ENCODE measurements at places on chromosomes 6 and 20.
A peak's percentile ranks its signal among the peaks of the same experiment; 100 is the strongest.

GRCh38 chr20:1489325-1489724 is 1.9 kb downstream of the SIRPB2 start:
- H3K27me3 ChIP-seq = peaks cover 20% of the 10 kb centered on the region
- H3K27ac ChIP-seq = no peak overlapping the region
- H3K4me1 ChIP-seq = no peaks in the 10 kb centered on the region
- no peak for DNase-seq
- no peak overlapping the region for H3K4me3 ChIP-seq

- no peaks in the 10 kb centered on the region for H3K36me3 ChIP-seq
- H3K4me1 ChIP-seq = no peaks in the 10 kb centered on the region
- H3K4me3 ChIP-seq = peak overlapping the region; percentile 61
- H3K27me3 ChIP-seq = no peaks in the 10 kb centered on the region
Observed at GRCh38 chr6:129875610-129876520, 14.8 kb upstream of the TMEM244 start.

DNA sequence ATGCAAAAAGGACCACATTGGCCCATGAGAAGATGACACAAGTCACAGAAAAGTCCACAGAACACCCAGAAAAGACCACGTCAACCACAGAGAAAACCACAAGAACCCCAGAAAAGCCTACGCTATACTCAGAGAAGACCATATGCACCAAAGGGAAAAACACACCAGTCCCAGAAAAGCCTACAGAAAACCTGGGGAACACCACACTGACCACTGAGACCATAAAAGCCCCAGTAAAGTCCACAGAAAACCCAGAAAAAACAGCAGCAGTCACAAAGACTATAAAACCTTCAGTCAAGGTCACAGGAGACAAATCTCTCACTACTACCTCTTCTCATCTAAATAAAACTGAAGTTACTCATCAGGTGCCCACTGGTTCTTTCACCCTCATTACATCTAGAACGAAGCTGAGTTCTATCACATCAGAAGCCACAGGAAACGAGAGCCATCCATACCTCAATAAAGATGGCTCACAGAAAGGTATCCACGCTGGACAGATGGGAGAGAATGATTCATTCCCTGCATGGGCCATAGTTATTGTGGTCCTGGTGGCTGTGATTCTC is 11.2 kb downstream of the MUCL3 start:
- peaks cover 13% of the 10 kb centered on the region for H3K4me1 ChIP-seq
- no peak overlapping the region for H3K27ac ChIP-seq
- no peaks in the 10 kb centered on the region for H3K36me3 ChIP-seq
- H3K27me3 ChIP-seq = peaks cover 24% of the 10 kb centered on the region
- H3K4me3 ChIP-seq = no peak overlapping the region

GRCh38 chr20:44309763-44310663 is 989 bp downstream of the FITM2 start:
- DNase-seq = no peak
- peaks cover 13% of the 10 kb centered on the region for H3K27me3 ChIP-seq
- peak overlapping the region; percentile 86 for H3K27ac ChIP-seq
- no peaks in the 10 kb centered on the region for H3K36me3 ChIP-seq

GRCh38 chr6:56541741-56542360 is 100.8 kb downstream of the DST start:
- no peaks in the 10 kb centered on the region for H3K4me1 ChIP-seq
- H3K27me3 ChIP-seq = no peaks in the 10 kb centered on the region
- H3K36me3 ChIP-seq = no peaks in the 10 kb centered on the region

DNA sequence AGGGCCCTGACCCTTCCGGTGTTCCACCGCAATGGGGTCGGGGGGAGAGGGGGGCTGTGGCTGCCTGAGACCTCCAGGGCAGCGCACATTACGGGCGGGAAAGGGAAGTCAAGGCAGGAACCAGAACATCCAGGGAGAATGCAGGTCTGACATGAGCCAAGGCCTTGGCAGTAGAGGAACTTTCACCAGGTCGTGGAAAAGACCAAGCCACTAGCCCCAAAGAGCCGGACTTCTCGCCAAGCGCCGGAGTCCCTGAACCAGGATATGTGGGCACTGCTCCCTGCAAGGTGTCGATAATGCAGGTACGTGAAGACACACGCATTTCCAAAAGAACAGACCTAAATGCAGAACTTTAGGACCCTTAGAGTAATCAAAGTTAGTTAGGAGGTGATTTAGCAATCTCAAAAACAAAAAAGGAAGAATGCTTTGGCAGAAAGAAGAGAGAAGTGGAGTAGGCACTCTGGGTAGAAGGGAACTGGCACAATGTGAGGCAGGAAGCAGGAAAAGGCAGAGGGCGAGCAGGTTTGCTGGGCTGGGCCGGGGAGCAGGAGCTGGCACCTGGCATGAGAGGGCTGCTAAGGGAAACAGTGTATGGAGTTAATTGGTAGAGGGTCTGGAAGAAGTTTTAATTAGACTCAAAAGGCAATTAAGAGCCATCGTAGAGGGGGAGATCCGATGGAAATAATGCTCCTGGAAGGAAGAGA is 14.3 kb downstream of the POU3F2 start:
- H3K4me1 ChIP-seq = peaks cover 20% of the 10 kb centered on the region
- H3K27me3 ChIP-seq = peaks cover 31% of the 10 kb centered on the region
- H3K36me3 ChIP-seq = no peaks in the 10 kb centered on the region
- DNase-seq = no peak

- no peak for DNase-seq
- H3K27ac ChIP-seq = no peak overlapping the region
- H3K4me1 ChIP-seq = no peaks in the 10 kb centered on the region
- no peak overlapping the region for H3K4me3 ChIP-seq
- no peaks in the 10 kb centered on the region for H3K36me3 ChIP-seq
Observed at GRCh38 chr6:11865680-11866300, 87.2 kb upstream of the ADTRP start.

GRCh38 chr6:3538536-3538935 is 81.7 kb upstream of the SLC22A23 start:
- H3K27ac ChIP-seq = no peak overlapping the region
- no peaks in the 10 kb centered on the region for H3K36me3 ChIP-seq
- peaks cover 6% of the 10 kb centered on the region for H3K27me3 ChIP-seq
- DNase-seq = no peak

- no peaks in the 10 kb centered on the region for H3K36me3 ChIP-seq
- no peak for DNase-seq
- H3K4me1 ChIP-seq = no peaks in the 10 kb centered on the region
- no peaks in the 10 kb centered on the region for H3K27me3 ChIP-seq
- no peak overlapping the region for H3K4me3 ChIP-seq
Observed at GRCh38 chr20:10260316-10260715, 41.7 kb downstream of the SNAP25 start.

DNA sequence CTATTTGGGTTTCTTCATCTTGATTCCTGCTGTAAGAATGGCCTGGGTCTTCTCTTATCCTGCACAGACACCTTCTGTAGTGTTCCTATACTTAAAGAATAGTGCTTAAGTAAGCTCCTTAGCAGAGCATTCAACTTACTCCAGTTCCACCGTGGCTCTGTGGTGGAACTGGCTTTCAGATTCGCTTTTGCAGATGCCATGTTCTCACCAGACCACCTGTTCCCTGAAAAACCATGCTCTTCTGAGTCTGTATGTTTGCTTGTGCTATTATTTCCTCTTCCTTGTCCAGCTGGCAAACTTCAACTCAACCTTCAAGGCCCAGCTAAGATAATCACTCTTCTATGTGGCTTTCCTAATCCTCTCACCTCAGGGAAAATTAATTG is 4.9 kb downstream of the ELMO2 start:
- peaks cover 79% of the 10 kb centered on the region for H3K4me1 ChIP-seq
- peak overlapping the region; percentile 88 for H3K27ac ChIP-seq
- no peak for DNase-seq
- H3K36me3 ChIP-seq = peaks cover 2% of the 10 kb centered on the region
- peaks cover 6% of the 10 kb centered on the region for H3K27me3 ChIP-seq

GRCh38 chr6:110353457-110354001 is 4.6 kb downstream of the METTL24 start:
- DNase-seq = no peak
- H3K4me3 ChIP-seq = no peak overlapping the region
- peaks cover 17% of the 10 kb centered on the region for H3K4me1 ChIP-seq
- no peak overlapping the region for H3K27ac ChIP-seq

- H3K36me3 ChIP-seq = no peaks in the 10 kb centered on the region
- DNase-seq = no peak
Observed at GRCh38 chr20:4835244-4836177, 113.8 kb downstream of the PRND start.

GRCh38 chr6:37238381-37238780 is 19.2 kb upstream of the TBC1D22B start:
- H3K4me3 ChIP-seq = no peak overlapping the region
- no peak for DNase-seq
- H3K27me3 ChIP-seq = no peaks in the 10 kb centered on the region
- no peaks in the 10 kb centered on the region for H3K36me3 ChIP-seq

DNA sequence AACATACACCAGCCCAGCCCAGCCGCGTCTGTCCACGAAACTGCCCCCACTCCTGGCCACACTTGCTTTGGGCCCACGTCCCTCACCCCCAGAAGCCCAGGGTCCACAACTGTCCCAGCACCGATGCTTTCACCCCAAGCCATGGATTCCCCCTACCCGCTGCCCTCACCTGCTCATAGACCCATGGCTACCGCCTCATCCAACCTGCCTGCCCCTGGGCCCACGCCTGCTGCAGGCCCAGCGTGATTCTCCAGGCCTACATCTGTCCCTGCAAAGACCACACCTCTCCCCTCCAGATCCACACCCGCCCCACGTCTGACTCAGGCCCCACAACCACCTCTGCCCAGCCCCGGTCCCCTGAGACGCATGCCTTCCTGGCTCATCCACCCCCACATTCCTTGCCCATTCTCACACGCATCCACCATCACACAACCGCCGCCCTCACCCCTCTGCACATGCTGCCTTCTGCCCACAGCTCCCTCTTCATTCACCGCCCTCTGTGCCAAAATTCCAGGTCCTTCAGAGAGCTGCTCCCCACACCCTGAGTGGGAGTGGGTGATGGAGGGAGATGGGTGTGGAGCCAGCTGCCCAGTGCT is 86.7 kb downstream of the GRM4 start:
- no peaks in the 10 kb centered on the region for H3K36me3 ChIP-seq
- H3K27me3 ChIP-seq = peaks cover 4% of the 10 kb centered on the region
- DNase-seq = no peak
- H3K4me1 ChIP-seq = no peaks in the 10 kb centered on the region
- H3K27ac ChIP-seq = no peak overlapping the region

DNA sequence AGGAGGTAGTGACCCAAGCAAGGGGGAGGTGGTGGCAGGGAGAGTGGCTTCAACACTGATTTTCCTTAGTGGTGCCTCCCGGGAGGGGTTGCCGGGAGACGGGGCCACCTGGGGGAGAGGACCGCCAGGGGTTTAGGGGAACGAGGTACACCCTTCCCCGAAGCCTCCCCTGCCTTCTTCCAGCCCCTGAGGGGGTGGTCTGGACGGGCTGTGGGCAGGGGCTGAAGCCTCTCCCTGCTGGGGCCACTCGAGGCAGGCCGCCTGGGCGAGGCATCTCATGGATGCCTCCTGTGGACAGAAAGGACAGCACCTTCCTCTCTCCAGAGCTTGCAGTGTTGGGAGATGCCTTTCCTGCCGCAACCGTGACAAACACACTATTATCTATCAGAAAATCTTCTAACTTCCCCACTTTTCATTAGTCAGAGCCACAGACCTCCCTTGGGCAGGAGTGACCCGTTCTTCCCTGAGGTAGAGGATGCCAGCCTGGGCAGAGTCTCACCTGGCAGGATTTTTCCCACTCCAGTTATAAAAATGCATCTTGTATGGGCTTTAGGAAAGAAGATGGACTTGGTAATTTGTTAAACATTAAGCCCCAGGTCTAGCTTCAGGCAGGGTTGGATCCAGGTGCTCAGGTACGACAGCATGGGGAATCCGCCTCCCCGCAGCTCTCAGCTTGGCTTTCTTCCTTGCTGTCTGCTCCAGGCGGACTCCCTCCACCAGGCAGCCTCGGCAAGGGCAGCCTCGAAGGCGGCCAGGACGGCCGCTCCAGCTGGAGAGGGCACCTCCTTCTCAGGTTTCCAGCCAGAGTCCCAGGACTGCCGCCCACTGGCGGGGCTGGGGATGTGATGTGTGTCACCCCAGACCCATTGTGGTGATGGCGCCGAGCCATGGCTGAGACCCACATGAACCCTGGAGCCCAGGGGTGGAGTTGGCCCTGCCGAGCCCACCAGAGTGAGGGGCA is 11.0 kb downstream of the HRH3 start:
- peaks cover 4% of the 10 kb centered on the region for H3K27me3 ChIP-seq
- no peaks in the 10 kb centered on the region for H3K36me3 ChIP-seq
- H3K4me1 ChIP-seq = no peaks in the 10 kb centered on the region
- H3K4me3 ChIP-seq = no peak overlapping the region
- no peak for DNase-seq

DNA sequence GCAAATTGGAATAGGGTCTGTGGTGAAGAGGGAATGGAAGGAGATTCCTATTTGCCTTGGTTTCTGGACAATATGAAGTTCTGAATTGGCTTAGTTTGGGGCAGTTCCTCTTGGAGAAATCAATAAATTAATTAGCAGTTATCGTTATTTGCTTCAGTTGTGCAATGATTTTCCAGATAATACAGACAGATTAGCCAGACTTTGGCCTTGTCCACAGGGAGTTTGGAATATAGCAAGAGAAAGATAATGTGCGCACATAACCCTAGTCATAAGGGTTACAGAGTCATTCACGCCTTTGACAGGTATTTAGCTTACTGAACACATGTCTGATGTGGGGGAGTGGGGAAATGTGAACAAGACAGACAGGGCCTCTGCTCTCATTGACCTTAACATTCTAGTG is 1.3 kb downstream of the ATRN start:
- peaks cover 36% of the 10 kb centered on the region for H3K4me1 ChIP-seq
- H3K36me3 ChIP-seq = no peaks in the 10 kb centered on the region
- DNase-seq = no peak
- peak overlapping the region; percentile 92 for H3K4me3 ChIP-seq
- peak overlapping the region; percentile 37 for H3K27ac ChIP-seq

DNA sequence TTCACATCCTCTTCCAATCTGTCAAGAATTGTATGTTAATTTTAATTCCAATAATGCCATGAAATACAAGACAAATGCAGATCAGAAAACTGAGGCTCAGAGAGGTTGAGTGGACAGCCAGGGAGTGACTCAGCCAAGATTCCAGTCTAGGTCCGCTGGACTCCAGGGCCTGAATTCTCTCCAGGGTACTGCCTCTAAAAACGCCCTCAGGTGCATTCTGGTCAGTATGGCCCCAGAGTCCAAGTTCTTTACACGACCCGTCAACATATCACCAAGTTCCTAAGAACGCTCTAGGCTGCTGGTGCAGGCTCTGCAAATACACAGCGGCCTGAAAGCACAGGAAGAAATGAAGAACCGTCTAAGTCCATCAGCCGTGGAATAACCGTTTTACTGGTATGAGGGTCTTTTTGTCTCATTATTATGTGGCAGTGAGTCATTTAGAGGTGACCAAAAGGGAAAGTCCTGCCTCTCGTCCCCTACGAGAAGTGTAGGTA is 709 bp upstream of the ASXL1 start:
- H3K4me1 ChIP-seq = peaks cover 30% of the 10 kb centered on the region
- H3K36me3 ChIP-seq = no peaks in the 10 kb centered on the region

GRCh38 chr6:11947063-11947462 is 65.0 kb upstream of the HIVEP1 start:
- no peak for DNase-seq
- no peak overlapping the region for H3K4me3 ChIP-seq
